Activated T-cell treated with anti-CD3 and anti-CD28 coated beads, Interleukin-2, amount 50 U/mL, for 4 hours (primary cell): ENCODE measurements at places on chromosomes 12 and 14. TPM values are rescaled to one million over a fixed set of nuclear protein-coding genes. Genes with fewer than 3 reads are reported as not detected.

Gene PRH2
- 0.34 TPM for total RNA-seq

Gene PLCZ1
- total RNA-seq: not detected

Gene PABPN1
- 319 TPM for total RNA-seq

Gene GALC
- 6.6 TPM for total RNA-seq

Gene OTUB2
- total RNA-seq: 0.53 TPM

Gene CCDC197
- 0.35 TPM for total RNA-seq

Gene SLC8A3
- 0.16 TPM for total RNA-seq

Gene MYO1A
- 1.0 TPM for total RNA-seq
